ENCODE measurements at places on chromosomes 7 and 10.

DNA sequence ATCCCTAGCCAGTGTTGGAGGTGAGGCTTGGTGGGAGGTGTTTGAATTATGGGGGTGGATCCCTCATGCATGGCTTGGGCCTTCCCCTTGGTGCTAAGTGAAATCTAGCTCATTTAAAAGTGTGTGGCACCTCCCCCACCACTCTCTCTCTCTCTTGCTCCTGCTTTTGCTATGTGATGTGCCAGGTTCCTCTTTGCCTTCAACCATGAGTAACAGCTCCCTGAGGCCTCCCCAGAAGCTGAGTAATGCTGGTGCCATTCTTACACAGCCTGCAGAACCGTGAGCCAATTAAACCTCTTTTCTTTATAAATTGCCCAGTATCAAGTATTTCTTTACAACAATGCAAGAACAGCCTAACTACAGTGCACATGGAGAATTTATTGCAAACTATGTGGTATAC, 188.8 kb upstream of the POT1 start:
- DNase-seq: no peak

DNA sequence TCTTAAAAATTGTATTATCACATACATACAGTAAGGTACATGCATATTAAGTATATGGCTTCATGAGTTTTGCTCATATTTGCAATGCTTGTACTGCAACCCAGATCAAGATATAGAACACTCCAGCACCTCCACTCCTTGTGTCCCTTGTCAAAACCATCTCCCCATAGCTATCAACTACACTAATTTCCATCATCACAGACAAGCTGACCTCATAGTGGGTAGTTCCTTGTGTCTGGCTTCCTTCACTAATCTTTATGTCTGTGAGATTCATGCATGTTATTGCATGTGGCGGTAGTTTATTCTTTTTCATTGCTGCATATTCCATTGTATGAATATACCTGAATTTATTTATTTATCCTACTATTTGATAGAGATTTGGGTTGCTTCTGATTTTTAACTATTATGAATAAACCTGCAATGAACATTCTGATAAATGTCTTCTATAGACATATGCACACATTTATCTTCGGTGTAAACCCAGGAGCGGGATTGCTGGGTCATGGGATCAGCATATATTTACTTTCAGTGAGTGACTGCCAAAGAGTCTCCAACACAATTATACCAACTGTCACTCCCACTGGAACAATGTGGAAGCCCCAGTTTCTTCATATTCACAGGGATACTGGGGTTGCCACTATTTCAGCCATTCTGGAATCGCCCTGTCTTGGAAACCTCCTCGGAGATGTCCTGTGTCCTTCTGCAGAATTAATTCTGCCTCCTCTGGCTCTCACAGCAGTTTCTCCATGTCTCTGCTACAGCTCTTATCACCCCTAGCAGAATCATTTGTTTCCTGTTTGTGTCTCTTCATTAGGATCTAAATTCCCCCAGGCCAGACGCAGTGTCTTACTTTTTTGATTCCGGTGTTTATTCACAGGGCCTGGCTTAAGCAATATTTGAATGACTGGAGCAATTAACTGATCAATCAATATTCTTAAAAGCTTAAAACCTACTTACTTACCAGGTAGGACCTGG, 14.7 kb upstream of the ADAM12 start:
- no peak for DNase-seq

- no peak for DNase-seq
These were observed 32.5 kb downstream of the ZNF438 start for GRCh38 chr10:30999070-30999712.

GRCh38 chr7:11474902-11475585, 357.0 kb downstream of the THSD7A start:
- no peak for DNase-seq

GRCh38 chr10:125562737-125563136, 120.2 kb downstream of the TEX36 start:
- DNase-seq: no peak

- no peak for DNase-seq
These were observed 31.0 kb upstream of the PWWP2B start for GRCh38 chr10:132366006-132366405.

DNA sequence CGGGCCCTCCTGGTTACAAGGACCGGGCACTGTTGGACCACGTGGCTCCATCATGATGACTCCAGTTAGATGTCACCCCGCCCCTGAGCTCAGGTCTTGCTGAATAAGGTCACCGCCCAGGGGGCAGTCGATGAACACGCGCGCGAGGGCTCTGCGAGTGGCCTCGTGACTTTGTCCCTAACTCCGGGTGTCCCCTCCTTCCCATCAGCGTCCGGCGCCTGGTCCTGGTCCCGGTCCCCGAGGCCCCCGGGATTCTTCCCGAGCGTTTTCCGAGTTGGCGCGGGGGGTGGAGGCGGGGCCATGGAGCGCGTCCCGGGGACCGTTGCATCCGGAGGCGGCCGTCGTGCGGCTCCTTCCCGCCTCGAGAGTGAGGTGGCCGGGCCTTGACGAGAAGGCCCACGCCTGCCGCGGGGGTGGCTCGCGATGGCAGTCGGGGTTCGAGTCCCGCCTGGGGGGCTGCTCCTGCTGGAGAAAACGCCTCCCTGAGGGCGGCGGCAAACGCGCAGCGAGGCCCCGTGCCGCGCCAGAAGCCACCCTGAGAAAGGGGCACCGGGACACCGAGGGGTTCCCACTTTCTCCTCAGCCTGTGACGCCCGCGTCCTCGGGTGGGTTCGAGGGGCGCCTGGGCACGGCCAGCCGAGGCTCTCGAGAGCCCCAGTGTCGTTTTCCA, 569 bp upstream of the NPTX2 start:
- no peak for DNase-seq

DNA sequence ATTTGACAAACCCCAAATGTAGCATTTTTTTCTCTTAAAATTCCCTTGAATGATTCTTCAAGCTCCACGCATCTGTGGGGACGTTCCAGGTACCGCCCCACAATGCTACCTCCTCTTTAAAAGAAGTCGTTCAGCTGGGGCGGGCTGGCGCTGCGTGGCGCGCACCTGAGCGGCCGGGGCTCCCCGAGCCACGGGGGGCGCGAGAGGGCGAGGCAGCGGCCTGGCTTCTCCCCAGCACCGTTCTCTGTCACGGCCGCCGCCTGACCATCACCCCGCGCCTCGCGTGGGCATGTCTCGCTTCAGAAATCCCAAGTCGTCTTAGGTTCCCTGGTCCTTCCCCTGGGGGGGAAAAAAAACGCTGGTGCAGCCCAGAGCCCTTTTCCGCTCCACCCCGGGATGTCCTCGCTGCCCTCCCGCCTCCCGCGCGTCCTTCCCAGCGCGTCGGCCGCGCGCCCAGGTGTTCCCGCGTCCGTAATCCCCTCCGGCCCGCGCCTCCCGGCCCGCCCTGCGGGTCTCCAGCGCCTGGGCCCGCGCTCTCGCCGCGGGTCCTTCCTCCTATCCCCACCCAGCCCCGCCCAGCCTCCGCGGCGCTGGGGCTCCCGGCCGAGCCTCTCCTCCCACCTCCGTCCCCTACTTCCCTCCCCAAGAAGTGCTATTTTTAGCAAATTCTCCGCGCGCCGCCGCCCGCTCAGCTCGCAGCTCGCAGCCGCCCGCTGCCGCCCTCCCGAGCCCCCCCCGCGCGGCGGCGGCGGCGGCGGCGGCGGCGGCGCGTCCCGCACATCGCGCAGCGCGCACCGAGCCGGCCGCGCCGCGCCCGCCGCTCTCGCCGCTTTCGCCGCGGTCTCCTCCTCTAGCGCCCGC, 58.7 kb upstream of the PRPS1L1 start:
- no peak for DNase-seq

GRCh38 chr7:92613214-92613613, 23.0 kb upstream of the FAM133B start:
- no peak for DNase-seq

- no peak for DNase-seq
These were observed 16.1 kb downstream of the DRGX start for GRCh38 chr10:49379596-49380410.

DNA sequence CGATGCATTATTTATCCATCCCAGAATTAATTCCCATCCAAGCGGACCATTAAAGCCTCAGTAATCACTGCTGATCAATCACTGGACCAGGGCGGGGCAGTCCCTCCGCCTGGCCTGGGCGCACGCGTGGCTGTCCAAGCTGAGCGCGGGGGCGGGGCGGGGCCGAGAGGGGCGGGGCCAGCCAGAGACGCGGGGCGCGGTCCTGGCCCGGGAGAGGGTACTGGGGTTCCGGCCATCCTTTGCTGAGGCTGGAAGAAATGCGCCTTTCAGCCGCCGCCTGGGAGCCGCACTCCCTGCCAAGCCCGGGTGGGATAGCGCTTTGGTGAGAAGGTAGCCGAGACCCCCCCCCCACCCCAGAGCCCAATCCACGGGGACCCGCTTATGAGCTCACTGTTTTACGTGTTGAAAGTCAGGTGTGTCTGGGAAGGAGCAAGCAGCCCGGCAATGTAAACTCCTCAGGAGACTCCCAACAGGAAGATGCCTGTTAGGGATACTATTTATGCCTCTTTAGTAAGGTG, at the start of gene ARHGAP22:
Gene ARHGAP22, minus strand, starts transcription at position 83 of the 518 bp plus-strand sequence. CDS start 277 bp downstream, outside the sequence.
- no peak for DNase-seq

GRCh38 chr7:157466867-157467261, 130.1 kb downstream of the DNAJB6 start:
- DNase-seq: no peak

DNA sequence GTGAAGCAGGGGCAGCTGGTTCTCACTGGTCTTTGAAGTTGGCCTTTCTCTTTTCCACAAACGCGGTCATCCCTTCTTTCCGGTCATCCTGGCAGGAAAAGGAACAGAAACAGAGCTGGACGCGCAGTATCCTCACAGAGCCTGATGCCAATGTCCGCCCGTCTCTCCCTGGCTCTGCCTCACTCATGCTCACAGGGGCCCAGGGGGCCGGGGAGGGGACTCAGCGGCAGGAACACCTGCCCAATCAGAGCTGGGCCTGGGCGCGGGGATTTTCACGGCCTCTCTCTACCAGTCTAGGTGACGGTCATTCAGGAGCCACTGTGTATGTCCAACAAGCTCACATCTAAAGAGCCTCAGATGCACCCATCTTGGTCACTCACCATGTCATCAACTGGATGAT, 5.0 kb upstream of the FUOM start:
- DNase-seq: no peak

- no peak for DNase-seq
These were observed 94.4 kb upstream of the INSIG1 start for GRCh38 chr7:155203059-155203881.

- DNase-seq: no peak
These were observed 55.5 kb upstream of the NCF1 start for GRCh38 chr7:74718336-74718735.

DNA sequence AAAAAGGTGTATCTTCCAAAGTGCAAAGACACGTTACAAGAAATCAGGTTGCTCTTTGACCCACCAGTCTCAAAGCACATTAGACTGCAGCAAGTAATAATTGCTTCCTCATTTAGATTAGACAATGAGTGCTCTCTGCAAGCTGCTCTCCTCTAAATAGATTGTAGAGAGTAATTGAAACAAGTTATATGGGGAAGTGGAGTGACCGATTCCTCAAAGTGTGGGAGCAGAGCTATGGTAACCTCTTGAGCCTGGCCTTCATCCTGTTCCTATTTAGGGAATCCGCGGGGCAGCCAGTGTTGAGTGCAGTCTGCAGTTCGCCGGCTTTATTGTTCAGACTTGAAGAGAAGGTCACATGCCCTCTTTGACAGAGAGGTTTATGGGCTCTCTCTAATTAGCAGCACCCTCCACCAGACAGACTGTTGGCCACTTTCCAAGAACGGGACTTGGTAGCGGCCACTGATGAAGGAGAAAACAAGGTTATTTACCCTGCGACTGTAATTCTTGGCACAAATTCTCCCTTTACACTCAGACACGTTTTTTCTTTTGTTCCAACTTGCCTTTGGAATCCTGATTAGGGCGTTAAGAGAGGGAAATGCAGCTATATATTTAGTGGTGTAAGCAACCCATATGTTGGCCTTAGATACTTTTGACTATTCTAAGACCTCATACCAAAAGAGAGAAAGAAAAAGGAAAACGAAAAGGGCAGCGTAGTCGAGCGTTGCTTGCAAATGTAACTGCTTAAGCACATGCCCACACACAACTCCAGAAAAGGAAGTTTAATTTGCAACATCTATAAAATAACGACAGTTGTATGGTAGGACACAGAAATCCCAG, 107.5 kb downstream of the REEP3 start:
- peak; percentile 6 for DNase-seq

DNA sequence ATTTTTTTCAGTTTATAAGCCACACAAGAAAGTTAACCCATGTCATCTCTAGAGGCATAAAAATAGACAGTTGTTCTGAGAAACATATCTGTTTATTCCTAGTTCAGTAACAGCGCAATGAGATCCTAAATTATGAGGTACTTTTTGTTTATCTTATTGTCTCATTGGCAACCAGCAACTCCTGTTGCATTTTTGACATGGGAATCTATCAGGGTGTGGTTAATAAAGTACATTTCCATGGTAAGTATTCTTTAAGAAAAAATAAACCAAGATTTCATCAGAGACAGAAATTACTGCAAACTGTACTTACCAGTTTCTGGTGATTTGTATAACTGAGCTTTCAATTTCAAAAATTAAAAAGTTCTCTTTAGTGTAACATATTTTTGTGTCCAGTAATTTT, 9.0 kb downstream of the FAS start:
- DNase-seq: no peak

- no peak for DNase-seq
These were observed 98.3 kb downstream of the TMEM130 start for GRCh38 chr7:98771519-98771918.

- DNase-seq: no peak
These were observed 5.7 kb upstream of the CELF2 start for GRCh38 chr10:11011984-11012383.

DNA sequence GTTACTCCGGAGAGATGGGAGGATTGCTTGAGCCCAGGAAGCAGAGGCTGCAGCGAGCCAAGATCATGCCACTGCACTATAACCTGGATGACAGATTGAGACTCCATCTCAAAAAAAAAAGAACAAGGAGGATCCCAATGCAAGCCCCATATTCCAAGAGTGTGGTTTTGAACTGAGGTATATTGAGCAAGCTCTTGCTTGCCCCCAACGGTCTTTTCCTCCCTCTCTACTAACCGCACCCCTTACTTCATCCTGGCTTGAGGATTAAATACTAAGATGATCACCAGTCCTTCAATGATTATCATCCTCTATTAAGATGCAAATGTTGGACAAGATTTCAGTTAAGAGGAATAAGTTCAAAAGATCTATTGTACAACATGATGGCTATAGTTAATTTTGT, 12.5 kb upstream of the SRGN start:
- DNase-seq: no peak

GRCh38 chr7:33900501-33900900, 4.8 kb upstream of the BMPER start:
- no peak for DNase-seq

DNA sequence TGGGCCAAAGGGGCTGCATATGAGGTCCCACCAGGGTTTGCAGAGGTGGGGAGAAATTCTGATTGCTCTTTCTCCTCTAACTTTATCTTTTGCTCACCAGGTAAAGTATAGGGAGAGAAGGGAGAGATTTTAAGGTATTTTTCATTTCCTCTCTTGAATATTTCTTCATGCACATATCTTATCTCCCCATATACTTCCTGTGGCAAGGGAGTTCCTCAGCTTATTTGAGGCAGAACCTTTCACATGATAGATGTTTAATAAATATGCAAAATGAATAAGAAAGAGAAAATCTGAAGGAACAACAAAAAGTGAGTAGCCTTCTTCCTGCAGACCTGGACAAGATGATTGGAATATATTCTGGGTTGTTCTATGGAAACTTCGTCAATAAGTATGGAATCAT, 67.4 kb upstream of the PDCD4 start:
- DNase-seq: no peak

GRCh38 chr7:28922624-28923331, 35.4 kb downstream of the TRIL start:
- peak; percentile 14 for DNase-seq
